ENCODE measurements at places on chromosomes 5 and 9.
A peak's percentile ranks its signal among the peaks of the same experiment; 100 is the strongest.

DNA sequence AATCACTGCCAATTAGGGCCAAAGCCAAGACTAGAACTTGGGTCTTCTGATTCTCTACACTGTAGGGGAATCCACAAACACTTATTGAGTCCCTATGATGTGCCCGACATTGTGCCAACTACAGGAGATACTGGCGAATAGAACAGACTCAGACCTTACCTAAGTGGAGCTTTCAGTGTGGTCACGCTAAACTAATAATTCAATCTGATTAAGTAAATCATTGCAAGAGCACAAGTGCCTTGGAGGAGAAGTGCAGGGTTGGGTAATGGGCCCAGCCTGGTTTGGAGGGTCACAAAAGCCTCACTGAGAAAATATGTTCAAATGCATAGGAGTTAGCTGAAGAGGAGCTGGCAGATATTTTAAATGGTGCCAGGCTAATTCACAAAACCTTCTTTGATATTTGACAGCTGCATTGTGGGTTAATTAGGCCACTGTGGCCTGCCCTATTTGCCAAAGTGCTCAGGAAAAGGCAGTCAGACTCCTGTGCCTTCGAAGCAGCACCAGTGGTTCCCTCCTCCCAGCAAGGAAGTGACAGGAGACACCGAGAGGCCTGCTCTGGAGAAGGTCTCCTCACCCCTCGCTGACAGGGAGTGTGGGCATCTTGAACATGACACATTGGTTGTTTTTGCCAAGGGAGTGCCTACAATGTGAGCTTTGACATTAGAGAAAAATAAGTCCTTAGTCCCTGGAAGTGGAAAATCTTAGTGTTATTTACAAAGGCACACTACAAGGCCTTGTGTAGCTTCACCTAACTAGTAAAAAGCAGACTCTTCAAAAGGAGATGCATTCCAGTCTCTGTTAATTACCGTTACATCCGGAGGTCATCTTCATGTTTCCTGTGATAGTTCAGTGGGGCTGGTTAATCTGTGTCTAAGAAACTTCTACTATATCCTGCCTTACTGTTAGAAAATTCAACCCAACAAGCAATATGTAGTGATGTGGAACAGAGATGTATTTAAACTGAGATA, 24.1 kb upstream of the TRAF1 start:
- no peak for DNase-seq

- DNase-seq = no peak
Measured at GRCh38 chr5:168728546-168729211, 149.5 kb upstream of the PANK3 start.

- DNase-seq = no peak
Measured at GRCh38 chr9:136156209-136157120, 37.8 kb upstream of the TMEM250 start.

GRCh38 chr9:128053560-128053959, 13.6 kb downstream of the NAIF1 start:
- no peak for DNase-seq

GRCh38 chr5:16889972-16890519, 46.0 kb downstream of the MYO10 start:
- peak; percentile 66 for DNase-seq

DNA sequence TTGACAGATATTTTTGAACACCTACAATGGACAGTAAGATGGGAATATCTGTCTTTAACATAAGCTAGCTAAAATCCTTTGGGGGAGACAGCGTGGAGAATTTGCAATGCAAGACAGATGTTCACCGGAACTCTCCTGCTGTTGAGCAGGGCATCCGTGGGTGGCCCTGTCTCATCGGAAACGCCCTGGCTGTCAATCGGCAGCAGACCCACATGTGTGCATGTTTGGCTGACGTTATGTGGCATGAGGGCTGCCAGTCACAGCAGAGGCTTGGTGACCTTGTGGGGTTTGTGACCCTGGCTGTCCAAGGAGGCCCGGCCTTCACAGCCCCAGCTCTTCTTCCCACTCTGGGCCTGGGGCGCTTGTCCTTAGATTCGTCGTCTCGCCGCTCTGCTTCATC, 129.7 kb upstream of the OTULINL start:
- DNase-seq = no peak

DNA sequence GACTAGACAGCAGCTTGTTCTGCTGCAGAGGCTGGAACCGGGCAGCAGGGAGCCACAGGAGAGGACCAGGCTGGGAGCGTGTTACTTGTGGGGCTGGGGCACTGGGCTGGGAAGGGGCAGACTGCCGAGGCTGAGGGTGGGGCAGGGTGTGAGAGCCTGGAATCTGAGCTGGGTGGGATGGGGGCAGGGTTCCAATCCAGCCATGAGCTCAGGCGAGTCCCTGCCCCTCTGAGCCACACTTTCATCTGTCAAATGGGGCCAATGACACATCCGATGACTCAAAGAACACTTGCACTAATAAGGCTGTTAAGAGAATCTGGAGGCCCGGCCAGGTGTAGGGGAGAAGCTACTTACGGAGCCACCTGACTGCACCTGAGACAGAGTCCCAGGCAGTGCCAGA, 18.7 kb upstream of the WDR38 start:
- peak; percentile 72 for DNase-seq

DNA sequence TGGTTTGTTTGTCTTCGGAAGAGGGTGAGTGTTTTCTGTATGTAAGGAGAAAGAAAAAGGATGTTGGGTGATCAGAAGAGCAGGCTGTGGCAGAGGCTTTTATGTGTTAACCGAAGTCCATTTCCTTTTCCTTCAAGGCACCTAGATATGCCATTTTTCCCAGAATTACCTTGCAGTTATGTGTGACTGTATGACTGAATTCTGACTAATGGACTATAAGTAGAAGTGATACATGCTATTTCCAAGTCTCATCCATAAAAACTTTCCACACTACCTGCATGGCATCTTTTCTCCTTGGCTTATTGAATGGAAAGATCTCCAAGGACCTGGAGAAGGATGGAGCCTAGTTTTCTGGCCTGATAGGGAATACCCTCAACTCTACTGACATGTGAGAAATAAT, 10.6 kb upstream of the NDUFS4 start:
- DNase-seq = peak; percentile 42

DNA sequence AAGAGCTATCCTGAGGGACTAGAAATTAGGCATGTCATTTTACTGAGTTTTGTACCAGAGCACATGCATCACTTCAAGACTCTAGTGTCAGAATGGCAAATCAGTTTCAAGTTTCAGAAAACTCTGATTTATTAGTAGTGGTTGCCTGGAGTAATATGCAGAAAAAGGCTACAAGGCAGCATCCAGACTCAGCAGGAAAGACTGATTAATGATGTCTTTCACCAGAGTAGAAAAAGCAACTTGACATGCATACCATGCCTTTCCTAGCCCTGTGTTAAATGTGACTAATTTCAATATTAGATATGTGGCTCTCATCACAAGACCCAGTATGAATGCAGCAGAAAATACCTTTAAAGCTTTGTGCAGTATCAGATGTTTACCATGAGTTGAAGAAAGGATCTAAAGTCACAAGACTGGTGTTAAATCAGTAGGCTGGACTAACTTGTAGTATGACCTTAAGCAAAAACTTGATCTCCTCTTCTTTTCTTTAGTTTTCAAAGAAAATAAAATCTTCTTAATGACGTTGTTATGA, 1251.2 kb upstream of the C9orf72 start:
- DNase-seq = no peak

- no peak for DNase-seq
Measured at GRCh38 chr5:129821477-129822131, 73.7 kb downstream of the MINAR2 start.

- no peak for DNase-seq
Measured at GRCh38 chr9:90070056-90070455, 465.2 kb downstream of the GADD45G start.

- DNase-seq = no peak
Measured at GRCh38 chr5:177116631-177117373, 16.8 kb upstream of the NSD1 start.

- peak; percentile 33 for DNase-seq
Measured at GRCh38 chr9:14441976-14442651, 128.2 kb upstream of the NFIB start.

GRCh38 chr9:5976674-5977397, 38.6 kb downstream of the RANBP6 start:
- DNase-seq = peak; percentile 4

DNA sequence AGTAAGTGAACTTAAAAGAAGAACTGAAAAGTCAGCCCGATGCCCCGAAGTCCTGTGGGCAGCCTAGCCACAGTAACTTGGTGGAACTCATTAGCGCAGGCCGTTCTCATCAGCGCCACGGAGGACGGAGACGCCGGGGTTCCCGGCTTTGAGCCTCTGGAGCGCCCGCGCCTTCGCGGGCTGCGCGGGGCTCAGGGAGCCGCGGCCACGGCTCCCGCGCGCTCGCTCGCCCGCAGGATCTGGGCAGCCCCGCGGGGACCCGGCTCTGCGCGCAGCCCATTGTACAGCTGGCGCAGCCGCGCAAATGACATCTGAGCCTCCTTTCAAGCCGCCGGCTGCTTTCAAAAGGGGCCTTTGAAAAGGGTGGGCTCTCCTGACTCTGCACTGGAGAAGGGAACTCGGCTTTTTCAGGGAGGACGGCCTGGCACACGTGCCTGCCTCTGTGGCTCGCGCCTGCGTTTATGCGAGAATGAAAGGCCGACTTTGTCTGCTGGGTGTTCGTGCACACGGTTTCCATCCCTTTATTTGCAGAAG, 40.7 kb downstream of the TLR4 start:
- no peak for DNase-seq

DNA sequence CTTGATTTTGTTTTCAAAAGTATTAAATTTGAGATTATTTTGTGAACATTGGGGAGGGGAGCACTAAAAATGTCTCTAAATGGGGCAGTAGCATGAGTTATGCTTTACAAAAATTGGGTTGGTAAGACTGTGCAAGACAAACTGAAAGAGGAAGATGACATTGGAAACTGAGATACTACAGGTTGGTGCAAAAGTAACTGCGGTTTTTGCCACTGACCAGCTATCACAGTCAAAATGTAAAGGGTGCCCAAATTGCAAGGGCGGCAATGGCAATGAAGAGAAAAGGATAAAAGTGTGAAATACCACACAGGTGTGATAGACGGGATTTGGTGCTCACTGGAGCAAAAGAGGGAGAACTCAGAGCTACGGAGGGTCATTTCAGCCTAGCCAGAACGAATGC, 124.0 kb downstream of the FANCC start:
- no peak for DNase-seq

- DNase-seq = no peak
Measured at GRCh38 chr9:114314881-114315722, 7.8 kb upstream of the ORM1 start.

All from ELR (cell line).